Activated CD8-positive, alpha-beta memory T cell treated with anti-CD3 and anti-CD28 coated beads for 1 hour (primary cell): ENCODE measurements at places on chromosomes 1 and 21.

GRCh38 chr1:31182352-31182751, 57.3 kb downstream of the NKAIN1 start:
- DNase-seq, result peak; percentile 43

GRCh38 chr1:35554266-35555211, 2.7 kb downstream of the KIAA0319L start:
- no peak for DNase-seq

DNA sequence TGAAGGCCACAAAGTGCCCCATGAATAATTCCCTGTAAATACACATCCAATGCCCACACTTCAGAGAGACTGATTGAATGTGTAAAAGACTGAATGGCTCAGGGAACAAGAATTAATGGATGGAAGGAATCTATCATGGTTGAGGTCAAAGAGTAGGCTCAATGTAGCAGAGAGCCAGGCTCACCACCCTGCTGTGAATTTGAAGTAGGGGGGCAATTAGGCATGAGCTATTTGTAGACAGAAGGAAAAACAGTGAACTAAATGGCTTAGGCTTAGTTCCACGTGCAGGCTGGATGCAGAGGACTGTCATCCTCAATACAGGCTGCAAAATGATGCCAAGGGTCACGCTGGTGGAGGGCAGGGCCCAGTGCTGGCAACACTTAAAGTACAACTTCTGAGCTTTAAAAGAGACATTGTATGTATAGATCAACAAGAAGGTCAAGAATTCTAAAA, 22.9 kb upstream of the IGSF3 start:
- no peak for DNase-seq

- DNase-seq, result no peak
Observed at GRCh38 chr1:234899041-234899729, 229.5 kb downstream of the TOMM20 start.

DNA sequence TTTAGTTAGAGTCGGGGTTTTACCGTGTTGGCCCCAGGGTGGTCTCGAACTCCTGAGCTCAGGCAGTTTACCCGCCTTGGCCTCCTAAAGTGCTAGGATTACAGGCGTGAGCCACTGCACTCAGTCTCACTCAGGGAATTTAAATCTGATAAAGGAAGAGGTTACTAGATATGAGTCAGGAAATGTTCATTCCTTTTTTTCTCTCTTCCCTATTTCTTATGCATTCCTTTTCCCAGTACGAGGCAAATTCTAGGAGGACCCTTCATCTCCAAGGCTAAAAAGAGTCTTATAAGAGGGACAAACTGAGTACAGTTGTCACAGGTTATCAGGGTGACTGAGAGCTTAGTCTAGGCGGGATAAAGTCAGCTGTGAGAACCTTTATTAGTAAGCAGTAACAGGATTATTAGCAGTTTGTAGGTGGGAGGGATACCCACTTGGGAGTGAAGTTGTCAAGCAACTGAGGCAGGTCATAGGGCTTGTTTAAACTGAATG, 9.1 kb downstream of the MACF1 start:
- DNase-seq, result no peak

GRCh38 chr21:36744560-36745231, 45.8 kb downstream of the SIM2 start:
- DNase-seq, result no peak

DNA sequence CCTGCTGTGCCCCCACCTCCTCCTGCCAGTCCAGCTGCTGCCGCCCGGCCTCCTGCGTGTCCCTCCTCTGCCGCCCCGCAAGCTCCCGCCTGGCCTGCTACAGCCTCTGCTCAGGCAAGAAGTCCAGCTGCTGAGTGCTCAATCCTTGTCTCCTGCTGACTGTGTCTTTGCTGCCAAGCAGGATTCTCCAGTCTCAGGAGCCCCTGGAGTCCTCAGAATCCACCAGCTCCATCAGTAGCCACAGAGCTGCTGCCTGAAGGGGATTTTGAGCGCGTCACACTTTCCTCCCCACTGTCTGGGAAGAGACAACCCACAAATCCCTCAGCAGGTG, 973 bp downstream of the KRTAP10-11 start:
- DNase-seq, result no peak

GRCh38 chr1:201883786-201884185, 4.9 kb upstream of the SHISA4 start:
- DNase-seq, result no peak

DNA sequence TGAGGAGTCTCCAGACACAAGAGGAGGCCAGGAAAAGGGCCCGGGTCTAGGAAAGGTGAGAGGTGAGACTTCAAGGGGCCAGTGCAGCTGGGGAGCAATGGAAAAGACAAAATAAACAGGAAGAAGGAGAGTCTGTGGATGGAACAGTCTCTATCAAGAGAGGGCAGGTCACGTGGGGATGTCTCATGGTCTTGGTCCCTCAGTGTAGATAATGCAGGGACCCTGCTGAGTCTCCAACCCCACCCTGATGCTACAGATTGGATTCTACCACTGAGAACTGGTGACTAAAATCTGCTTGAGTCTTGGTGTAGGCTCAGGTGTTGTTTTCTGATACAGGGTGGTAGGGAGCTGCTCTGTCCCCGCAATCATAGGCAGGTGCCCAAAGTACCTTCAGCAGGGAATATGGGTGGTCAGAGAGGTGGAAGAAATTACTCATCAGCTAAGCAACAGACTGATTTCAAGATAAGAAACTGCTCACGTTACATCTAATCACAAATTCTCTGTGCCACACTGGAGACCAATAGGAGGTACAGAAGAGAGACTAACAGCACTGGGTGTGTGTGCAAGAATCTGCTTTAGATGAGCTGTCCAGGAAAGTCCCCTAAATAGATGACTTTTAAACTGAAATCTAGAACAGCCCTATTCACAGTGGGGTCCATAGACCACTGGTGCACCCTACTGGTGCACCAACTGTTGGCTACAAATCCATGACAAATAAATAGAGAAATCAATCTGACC, 101.5 kb upstream of the TLR5 start:
- DNase-seq, result no peak

- DNase-seq, result no peak
Observed at GRCh38 chr1:201214461-201214860, 23.8 kb downstream of the IGFN1 start.

GRCh38 chr1:224457782-224458144, 23.2 kb upstream of the WDR26 start:
- no peak for DNase-seq

DNA sequence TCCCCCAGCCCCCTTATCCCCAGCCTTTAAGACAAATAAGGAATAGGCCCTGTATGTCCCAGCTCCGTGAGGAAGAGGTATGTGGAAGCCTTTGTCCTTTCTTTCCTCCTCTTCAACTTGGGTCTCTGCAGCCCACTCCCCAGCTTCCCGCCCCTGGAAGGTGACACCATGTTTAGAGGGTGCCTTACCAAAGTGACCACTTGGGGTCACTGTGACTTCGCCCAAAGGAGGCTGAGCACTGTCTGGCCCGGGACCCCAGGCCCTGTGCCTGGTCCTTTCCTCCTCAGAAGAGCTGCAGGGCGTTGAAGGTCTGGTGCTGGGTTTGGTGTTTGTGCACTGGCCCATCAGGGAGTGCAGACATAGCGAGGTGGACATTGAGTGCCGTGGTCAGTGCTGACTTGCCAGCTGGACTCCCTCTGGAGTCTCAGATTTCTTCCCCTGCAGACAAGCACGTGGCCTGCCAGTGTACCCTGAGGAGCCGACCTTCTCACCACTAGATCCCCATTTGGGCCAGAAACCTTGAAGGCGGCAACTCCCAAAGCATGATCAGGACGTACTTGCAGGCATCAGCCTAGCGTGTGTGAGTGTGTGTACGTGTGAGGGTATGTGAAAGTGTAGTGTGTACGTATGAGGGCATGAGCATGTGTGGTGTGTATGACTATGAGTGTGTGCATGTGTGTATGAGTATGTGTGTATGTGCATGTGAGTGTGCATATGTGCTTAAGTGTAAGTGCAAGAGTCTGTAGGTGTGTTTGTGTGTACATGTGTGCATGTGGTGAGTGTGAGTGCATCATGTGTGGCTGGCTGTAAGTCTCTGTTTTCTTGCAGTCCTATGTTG, 181.4 kb upstream of the KIAA0040 start:
- DNase-seq, result no peak

DNA sequence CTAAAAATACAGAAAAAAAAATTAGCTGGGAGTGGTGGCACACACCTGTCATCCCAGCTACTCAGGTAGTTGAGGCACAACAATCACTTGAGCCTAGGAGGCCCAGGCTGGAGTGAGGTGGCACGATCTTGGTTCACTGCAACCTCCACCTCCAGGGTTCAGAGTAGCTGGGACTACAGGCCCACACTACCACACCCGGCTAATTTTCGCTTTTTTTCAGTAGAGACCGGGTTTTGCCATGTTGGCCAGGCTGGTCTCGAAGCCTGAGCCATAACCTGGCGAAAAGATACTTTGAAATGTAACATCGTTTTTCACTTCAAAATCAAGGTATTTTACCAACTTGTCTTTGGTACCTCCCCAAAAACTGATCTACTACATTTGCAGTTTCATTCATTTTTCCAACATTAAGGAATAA, 6.1 kb downstream of the GAS5 start:
- DNase-seq, result no peak

GRCh38 chr1:196317535-196318522, 290.4 kb downstream of the KCNT2 start:
- no peak for DNase-seq

GRCh38 chr1:56295949-56296929, 283.1 kb downstream of the PLPP3 start:
- no peak for DNase-seq

- DNase-seq, result no peak
Observed at GRCh38 chr1:50681931-50682330, 258.7 kb upstream of the DMRTA2 start.

DNA sequence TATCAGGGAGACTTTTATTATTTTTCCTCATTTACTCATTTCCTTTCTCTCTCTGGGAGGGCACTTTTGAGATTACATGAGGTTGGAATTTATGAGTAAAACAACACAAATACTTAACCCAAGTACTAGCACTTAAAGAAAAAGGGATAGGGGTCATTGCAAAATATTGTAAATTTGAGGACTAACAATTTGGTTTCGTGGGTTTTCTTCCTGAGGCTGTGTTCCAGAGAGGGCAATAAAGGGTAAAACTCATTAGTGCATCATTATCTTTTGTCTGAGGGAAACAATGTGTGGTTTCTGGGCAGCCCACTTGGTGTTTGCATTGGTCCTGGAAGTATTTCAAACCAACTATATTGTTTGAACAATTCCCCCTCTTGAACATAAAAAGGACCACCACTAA, 96.5 kb downstream of the GREM2 start:
- no peak for DNase-seq

DNA sequence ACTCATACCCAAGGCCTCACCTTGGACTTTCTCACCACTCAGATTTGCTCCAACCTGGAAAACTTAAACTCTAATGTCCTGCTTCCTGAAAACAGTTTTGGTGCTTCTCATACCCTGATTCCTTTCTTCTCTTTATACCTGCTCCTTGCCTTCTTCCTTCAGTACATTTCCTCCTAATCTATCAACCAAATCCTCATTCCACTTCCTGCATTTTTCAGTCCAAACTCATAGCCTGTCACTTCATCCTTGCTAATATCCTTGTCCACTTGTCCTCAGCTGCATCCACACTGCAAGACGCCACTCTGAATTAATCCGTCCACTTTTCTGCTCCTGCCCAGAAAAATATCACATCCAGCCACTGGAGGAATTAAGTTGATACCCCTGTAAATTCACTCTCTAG, 25.9 kb downstream of the PPP1R15B start:
- no peak for DNase-seq

DNA sequence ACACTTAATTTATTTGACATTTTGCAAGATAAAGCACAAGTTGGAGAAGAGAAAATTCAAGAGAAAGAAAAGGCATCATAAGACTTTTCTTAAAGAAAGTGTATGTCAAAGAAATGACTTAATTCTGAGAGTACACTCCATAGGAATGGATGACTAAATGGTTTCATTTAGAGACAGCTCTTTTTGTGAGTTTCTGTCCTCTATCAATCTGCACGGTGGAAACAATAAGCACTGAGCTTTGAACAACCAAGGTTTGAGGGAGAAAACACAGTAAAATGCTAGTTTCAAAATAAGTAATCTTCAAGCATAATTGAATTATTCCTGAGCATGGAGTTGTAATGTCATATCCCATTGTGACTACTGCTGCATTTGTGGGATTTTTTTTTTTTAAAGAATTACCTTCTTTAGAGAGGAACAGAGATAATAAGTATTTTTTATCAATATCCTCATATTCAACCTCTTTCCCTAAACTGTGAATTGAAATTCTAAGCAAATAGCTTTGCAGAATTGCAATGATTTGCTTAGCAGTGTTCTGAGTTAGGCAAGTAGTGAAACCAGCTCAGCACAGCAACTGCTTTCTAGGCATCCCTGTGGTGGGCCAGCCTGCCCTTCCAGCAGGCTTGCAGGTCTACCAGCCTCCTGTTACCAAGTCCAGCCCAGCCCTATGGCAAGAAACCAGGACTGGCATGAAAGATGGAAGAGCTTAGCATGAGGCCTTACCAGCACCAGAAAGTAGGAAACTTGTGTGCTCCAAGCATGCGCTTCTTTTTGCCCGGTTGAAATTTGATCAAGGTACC, 38.2 kb downstream of the KCNJ6 start:
- DNase-seq, result no peak
